ENCODE measurements at places on chromosomes 2 and 18.

- DNase-seq: peak; percentile 63
These were observed 453 bp downstream of the KCNJ3 start for GRCh38 chr2:154698721-154699574.

- DNase-seq: no peak
These were observed 62.2 kb downstream of the TTC21B start for GRCh38 chr2:165891345-165891744.

DNA sequence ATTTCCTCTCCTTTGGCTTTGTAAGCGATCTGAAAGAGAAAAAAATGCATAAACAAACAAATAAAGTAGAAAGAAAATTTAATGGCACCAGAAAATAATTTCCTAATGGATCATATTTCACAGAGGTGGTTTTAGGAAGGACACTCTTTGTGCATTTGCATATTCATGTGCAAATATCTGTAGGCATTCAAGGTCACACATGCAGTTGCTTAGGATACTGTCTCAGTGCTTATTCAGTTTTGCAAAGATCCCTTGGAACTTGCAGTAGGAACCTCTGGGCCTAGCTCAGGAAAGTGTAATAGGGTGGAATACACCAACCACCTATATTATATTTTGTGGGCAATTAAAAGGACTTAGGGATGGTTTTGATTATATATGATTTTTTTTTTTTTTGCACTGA lies 54.3 kb downstream of the NEB start:
- no peak for DNase-seq

- DNase-seq: no peak
These were observed 5.8 kb upstream of the DTYMK start for GRCh38 chr2:241692448-241692847.

GRCh38 chr2:208671284-208671683 lies 264.7 kb downstream of the PTH2R start:
- no peak for DNase-seq

DNA sequence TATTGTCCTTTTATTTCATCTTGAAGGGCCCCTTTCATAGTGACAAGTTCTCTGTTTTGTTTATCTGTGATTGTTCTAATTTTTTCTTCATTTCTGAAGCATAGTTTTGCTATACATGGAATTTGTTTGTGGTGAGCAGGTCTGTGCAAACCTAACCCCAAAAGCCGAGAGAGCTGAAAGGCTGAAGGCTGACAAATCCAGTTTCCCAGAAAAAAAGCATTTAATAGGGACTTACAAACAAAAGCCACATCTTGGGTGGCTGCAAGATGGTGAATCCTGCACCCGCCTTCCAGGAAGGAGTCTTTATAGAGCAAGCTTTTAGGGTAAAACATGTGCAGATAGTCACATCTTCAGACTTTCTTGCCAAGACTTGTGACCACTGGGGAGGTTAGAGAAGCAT lies 473.4 kb upstream of the TRIB2 start:
- DNase-seq: no peak

DNA sequence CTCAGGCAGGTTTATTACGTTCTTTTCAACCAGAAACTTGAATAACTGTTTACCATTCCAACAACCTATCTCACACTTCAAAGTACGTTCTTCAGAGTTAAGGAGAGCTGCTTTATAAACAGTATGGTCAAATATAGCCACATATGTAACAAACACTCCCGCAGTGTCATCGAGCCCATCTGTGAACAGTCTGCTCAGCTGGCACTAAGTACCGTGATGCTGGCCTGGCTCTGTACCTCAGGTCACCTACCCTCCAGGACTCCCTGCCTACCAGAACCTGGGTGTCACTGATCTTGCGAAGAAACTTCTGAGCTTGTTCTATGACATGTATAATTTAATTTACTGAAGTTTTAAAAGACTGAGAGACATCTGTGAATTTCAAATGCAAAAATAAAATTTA lies 71.4 kb downstream of the SEPTIN10 start:
- no peak for DNase-seq

- DNase-seq: no peak
These were observed 140.8 kb downstream of the FIGN start for GRCh38 chr2:163595028-163595427.

- DNase-seq: no peak
These were observed 1675.9 kb upstream of the CELF4 start for GRCh38 chr18:39241534-39241933.

- DNase-seq: peak; percentile 67
These were observed 37.9 kb downstream of the SLC38A11 start for GRCh38 chr2:164917296-164917903.

GRCh38 chr2:96549967-96550786 lies 13.6 kb downstream of the ARID5A start:
- peak; percentile 59 for DNase-seq

DNA sequence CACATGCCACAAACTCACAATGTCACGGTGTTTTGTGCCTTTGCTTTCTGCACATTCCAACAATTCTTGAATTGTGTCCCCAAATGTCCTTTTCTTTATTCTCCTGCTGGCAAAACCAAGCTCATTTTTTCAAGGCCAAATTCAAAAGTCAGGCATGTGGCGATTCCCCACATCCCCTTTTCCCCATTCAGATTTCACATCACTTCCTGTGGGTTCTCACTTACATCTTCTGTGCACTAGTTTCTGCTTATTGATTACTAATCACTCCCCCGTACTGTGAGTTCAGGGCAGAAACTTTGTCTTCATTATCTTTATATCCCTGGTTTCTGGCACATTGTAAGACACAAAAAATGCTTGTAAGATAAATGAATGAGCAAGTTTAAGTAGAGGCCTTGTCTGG lies 69.2 kb downstream of the AP1S3 start:
- no peak for DNase-seq

DNA sequence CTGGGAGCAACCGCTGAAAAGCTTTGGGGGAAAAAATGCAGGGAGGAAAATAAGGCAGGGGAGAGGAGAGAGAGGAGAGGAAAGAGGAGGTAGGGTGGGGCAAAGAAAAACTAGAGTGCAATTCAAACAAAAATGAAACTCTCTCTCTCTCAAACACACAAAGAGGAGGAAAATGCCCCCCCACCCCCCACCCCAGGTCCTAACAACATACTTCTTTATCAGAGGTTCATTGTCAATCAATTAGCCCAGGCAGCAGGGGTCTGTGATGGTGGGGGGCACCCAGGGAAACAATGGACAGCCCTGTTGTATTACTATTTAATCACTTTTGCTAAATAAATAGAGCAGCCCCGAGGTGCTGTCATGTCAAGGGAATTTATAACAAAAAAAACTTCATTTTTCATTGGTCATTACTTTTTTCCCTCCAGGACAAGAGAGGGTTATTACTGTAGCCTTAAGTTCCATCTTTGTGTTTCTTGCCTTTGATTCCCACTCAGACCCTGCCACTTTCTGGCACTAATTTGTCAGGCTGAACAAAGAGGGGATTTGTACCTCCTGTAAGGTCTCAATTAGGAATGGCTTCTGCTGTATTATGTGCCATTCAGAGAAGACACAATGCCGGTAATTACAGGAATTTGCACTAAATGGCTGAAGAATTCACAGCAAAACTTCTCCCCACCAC lies 55.0 kb downstream of the PLEKHM3 start:
- DNase-seq: no peak

DNA sequence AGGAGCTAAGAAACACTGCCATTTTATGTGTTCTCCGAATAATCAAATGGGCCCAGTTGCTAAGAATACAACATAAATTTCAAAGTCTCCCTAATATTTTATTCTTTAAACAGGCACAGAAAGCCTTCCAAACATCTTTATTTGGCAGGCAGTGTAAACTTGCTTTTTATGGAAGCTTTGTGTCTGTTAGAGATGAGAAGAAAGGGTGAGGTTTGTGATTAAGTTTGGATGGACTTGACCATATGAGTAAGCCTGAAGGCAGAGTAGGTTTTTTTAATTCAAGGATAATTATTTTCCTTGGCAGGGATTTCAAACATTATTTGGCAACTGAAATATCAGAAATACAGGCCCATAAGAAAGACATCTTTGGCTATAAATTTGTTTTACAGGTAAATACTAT lies 62.9 kb downstream of the COX7A2L start:
- no peak for DNase-seq

GRCh38 chr2:65320042-65320725 lies 92.6 kb downstream of the ACTR2 start:
- DNase-seq: no peak

DNA sequence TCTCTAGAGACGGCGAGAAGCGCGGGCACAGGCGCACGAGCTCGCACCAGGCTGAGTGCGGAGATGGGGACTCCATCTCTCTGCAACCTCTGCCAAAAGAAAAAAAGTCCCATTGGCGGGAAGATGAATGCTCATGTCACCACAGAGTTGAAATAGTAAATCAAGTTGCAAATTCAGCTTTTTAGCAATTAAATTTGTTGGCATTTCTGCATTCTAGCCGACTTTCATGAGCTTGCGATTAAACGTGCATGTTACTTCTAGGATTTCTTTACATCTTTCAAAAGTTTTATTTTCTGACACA lies 588 bp downstream of the CHAC2 start:
- DNase-seq: no peak

DNA sequence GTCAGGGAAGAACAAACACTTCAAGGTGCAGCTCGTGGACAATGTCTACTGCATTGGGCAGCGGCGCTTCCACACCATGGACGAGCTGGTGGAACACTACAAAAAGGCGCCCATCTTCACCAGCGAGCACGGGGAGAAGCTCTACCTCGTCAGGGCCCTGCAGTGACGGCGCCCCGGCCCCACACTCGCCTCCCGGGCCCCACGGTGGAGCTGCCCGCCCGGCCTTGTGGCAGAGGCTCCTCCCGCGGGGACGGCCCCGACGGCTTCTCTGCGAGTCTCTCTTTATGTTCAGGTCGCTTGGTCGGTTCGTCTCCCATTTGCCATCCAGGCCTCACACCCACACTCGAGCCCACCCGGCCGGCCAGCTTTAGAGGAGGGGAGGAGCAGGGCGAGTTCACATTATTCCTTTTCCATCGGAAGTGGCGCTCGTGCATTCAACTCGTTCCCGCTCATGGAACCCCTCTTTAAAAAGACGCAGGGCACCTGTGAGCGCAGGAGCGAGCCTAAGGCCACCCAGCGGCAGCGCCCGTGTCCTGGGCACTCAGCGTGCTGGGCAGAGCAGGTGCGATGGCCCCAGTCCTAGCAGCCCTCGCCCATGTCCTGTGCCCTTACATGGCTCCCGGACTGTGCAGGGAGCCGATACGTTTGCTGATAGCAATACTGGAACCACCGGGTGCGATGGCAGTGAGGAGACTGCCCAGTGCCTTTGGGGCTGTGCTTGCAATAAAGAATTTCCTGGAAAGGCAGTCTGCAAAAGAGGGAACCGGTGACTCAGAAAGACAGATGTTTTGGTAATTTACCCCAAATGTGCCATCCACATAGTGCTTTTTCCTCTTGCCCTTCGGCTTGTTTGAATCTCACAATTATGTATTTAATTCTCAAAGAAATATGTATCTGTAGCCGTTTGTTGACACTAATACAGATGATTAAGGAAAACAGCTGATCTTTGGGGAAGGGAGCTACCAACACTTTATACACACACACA lies 148.6 kb downstream of the NCK2 start:
- no peak for DNase-seq

GRCh38 chr18:12463191-12463590 lies 55.5 kb downstream of the PRELID3A start:
- DNase-seq: no peak

DNA sequence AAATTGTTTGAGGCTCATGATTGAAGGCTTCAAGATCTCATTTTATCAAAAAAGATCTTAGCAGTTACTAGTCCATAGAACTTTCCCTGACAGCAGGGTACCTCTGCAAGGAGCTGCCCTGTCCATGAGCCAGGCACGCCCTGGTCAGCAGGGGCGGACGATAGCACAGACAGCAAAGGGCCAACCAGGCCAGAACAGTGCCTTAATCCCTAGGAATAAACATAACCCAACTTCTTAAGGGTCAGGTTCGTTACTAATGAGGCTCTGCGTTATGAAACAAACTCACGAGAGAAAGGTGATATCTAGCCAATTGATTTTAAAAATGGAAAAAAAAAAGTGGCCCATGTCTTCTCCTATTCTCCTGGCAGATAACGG lies 59.2 kb downstream of the BCL2 start:
- DNase-seq: no peak

DNA sequence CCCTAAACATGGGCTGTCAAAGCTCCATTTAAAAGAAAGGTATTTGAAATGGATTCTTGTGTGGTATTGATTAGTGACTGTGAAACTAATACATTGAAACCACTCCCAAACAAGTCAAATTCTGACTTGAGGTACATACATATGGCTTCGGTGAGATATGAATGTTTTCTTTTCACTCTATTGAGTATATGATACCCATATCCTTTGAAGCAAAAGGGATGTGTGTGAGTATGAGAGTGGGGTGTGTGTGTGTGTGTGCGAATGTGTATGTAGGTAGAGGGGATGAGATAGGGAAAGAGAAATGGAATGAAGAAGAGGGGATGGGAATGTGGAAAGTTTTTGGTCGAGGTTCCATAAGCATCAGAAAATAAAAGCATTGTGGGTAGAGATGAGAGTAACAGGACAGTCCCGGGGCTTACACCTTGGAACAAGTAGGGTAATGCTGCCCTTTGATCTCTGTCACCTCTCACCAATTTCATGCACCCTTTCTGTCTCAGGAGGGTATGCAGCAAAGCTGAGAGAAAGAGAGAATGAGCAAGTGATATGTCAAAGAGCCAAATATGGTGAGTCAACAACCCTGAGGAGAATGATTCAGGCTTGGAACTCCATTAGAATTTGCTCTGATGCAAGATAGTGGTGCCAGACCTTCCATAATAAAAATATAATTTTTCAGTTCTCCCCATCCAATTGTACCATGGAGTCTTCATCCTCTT lies 64.0 kb upstream of the ZEB2 start:
- DNase-seq: no peak

GRCh38 chr18:34965108-34965507 lies 76.1 kb upstream of the MAPRE2 start:
- DNase-seq: no peak

GRCh38 chr18:33184175-33184574 lies 256.3 kb downstream of the CCDC178 start:
- no peak for DNase-seq

DNA sequence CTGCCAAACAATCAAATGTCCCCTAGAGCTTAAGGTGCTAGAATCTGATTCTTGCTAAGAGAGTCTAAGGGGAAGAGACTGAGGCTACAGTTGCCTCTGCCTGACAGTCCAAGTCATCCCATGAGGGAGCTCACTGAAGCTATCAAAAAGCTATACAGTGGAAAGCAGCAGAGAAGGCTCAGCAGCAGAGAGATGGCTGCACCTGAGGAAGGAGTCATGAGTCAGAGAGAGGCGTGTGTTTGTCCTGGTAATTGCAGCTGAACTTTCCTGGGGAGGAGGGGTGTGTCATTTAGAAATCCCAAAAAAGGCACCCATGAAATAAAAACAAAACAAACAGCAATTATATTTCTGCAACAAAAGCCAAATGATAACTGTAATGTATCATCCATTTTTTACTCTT lies 305.2 kb upstream of the UBE2E3 start:
- DNase-seq: no peak

DNA sequence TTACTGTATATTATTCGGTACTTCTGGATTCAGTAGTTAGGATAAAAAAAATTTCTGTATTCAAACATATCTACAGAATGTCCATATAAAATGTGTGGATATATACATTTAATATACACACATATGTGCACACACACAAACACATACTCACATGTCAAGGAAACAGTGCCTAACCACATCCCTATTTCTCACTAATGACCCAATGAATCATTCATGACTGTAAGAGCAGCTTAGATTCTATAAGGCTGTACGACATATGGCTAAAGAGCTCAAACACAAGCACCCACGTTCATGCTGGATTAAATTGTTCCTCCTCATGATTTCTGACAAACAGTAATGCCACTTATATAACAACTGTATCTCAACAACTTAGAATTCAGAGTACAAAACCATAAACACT lies 457.3 kb downstream of the ADCYAP1 start:
- no peak for DNase-seq

Data from sigmoid colon (tissue), 7 donors.